NCI-H187 (cell line): ENCODE measurements at places on chromosomes 5 and 9.

DNA sequence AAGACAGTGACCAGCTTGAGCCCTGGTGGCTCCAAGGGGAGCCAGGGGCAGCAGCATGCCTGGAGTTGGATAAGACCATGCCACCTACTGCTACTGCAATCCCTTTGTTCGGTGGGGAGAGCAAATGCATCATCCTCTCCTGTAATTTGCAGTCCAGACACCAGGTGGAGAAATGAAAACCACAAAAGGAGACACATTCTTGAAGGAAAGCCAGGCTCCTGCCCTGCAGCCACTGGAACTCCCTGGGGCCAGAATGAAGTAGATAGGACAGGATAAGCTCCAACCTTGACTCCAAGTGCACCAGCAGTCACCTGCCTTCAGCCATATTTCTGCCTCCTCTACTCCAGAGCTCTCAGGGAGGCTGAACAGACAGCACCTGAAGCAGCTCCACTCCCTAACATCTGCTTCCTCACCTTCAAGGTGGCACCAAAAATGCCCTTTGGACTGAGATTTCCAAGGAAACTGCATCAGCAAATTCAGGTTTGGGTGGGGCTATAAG lies 65.1 kb upstream of the IQGAP2 start:
- DNase-seq = no peak

DNA sequence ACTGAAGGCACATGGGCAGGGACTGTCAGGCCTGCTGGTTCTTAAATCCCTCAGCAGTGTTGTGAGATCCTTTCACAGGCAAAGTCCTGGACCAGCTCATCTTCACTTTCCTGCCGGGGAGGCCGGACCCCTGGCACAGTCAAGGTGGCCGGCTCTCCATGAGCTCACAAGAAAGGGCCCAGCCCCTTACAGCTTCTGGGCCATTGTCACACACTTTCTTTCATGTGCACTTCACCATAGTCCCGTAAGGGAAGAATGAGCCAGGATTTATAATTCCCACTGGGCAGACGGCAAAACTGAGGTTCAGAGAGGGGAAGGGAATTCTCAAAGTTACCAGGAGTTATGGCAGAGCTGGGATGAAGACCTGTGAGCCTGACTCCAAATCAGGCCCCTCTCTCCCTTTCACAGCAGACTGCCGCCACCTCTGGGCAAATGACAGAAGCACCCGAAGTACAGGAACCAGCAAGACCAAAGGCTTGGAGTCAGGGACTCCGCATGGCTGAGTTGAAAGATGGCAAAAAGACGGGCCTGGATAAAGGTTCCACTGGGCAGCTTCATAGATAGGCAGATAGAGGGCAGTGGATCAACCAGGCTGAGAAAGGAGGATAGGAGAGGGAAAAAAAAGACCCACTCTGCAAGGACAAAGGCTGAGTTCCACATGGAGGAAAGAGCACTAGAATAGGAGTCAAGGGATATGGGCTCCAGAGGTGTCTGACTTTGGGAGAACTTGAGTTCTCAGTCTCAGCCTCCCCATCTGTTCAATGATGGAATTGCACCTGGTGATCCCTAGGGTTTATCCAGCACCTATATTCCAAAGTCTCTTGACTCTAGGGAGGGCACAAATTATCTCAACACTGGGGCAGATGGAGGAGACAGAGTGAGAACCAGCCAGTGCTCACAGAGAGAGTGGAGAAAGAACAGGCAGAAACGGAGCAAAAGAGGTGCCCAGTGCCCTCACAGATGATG lies 128.7 kb downstream of the PAX5 start:
- no peak for DNase-seq

- no peak for DNase-seq
Observed at GRCh38 chr9:119349351-119349825, 19.8 kb downstream of the BRINP1 start.

GRCh38 chr5:34941936-34942335 lies 12.6 kb downstream of the DNAJC21 start:
- DNase-seq = no peak

- no peak for DNase-seq
Observed at GRCh38 chr5:116982035-116982434, 407.4 kb upstream of the SEMA6A start.

GRCh38 chr9:81782313-81782995 lies 93.1 kb upstream of the TLE1 start:
- DNase-seq = no peak

DNA sequence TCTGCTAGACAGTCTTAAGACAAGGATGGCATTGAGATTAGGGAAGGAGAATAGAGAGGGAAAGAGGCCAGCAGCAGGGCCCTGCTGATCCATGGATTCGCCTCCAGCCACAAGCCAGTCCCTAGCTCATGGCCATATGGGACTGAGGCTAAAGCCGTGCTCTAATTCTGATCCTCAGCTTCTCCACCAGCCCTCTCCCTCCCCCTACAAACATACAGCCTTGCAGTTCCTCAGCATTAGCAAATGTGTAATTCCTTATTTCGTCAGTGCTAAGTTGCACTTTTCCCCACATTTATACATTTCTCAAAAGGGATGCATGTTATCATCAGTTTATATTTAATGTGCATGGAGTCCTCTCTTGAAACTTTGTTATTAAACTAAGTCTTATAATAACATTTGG lies 34.8 kb downstream of the ZNF462 start:
- DNase-seq = no peak

- DNase-seq = no peak
Observed at GRCh38 chr9:121189006-121189405, 12.7 kb downstream of the RAB14 start.

DNA sequence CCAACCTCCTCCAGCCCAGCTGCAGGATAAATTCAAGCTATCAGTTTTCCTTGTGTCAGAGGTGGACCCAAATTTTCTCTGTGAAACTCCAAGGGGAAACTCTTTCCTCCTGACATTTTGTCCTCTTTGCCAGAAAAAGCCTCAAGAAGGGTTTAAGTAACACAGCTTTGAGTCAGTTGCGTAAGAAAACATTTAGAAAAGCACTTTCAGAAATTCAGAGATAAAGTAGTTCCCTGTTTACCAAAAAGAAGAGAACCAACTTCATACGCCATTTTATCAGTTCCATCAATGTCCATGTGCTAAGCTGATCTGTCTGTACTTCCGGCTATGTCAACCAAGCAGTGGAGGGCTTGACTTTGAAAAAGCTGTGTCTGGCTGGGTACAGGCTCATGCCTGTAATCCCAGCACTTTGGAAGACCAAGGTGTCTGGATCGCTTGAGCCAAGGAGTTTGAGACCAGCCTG lies 19.9 kb upstream of the SUSD1 start:
- DNase-seq = no peak

DNA sequence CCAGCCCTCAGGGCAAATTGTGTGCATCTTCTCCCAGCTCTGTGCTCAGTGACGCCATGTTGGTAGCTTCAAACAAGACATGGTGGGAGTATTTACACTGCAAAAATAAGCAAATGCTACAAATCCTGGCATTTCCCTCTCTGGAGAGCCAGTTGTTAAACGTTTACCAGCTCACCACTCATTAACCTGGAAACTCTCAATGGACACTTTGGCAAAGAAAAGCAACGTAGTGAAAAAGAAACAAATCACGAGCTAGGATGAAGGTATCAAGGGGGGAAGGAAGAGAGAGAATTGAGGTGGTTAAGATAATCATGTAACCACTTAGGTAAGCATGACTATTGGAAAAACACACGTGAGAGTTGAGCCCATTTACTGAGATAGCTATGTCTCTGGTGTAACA lies 72.5 kb downstream of the MRPS30 start:
- no peak for DNase-seq

DNA sequence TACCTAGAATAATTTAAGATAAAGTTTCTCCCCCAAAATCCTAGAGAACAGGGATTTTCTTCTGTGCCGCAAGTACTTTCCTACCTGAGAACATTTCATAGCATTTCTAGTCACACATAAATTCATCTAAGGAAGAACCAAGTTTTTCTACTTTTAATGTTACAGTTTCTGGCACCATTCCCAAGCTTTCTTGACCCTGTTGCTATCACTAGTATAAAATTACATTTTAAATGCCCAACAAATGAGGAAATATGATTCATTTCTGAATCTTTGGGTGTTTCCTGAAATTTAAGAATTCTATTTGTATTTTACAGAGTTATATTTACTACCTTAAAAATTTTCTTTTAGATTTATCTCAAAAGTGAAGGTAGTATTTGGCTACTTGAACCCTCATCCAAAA lies 137.8 kb downstream of the LPAR1 start:
- no peak for DNase-seq

- no peak for DNase-seq
Observed at GRCh38 chr5:79544131-79544530, 30.2 kb upstream of the HOMER1 start.

DNA sequence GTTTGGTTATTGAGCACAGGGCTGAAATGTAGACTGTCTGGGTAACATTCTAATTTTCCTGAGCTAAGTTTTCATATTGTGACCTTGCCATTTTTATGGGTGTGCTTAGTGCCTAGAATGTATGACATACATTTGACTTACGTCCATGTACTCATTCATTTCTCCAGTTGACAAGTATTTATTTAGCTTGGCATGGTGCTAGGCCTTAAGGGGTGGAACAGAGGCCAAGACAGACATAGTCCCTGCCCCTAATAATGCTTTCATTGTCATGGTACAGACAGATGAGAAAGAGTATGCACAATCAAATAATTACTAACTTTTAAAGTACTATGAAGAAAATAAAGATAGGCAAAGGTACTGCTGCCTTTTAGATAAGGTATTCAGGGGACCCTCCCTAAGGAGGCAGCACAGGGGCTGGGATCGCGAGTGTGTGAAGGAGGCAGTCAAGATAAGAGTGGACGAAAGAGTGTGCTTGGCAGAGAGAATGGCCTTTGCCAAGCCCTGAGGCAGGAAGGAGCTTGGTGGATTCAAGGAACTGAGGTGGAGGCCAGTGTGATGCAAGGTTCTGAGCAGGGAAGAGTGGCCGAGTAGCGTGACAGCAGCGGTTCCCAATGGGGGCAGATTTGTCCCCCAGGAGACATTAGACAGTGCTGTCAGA lies 128.0 kb downstream of the PIP5K1B start:
- DNase-seq = no peak

DNA sequence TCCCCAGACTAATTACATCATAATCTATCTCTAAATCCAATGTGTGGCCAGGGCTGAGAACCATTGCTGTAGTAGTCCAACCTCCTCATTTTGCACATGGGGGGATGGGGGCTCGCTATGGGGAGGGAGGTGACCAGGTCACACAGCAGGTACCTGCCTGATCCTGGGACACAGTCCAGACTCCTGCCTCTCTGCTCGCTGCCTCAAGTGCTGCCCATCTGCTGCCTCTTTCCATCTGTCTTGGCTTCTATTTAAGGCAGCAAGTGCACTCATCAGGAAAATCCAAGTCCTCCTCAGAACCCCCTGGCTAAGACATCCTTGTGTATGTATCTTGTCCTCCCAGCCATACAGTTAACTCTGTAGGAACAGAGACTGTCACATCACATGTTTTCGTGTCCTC lies 57.7 kb upstream of the FRRS1L start:
- no peak for DNase-seq

GRCh38 chr5:135133181-135133580 lies 99.2 kb upstream of the PITX1 start:
- no peak for DNase-seq

- no peak for DNase-seq
Observed at GRCh38 chr5:20050262-20050661, 62.3 kb upstream of the CDH18 start.

GRCh38 chr9:74125941-74126340 lies 371.2 kb upstream of the RORB start:
- no peak for DNase-seq

DNA sequence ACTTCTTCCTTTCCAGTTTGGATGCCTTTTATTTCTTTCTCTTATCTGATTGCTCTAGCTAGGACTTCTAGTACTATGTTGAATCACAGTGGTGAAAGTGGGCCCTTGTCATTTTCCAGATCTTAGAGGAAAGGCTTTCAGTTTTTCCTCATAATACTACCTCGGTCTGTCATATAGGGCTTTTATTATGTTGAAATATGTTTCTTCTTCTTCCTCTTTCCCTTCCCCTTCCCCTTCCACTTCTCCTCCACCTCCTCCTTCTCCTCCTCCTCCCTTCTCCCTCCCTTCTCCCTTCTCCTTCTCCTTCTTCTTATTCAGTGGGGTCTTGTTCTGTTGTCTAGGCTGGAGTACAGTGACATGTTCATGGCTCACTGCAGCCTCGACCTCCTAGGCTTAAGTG lies 9.2 kb upstream of the TERT start:
- DNase-seq = no peak

GRCh38 chr5:28822071-28822470 lies 1783.7 kb upstream of the CDH9 start:
- no peak for DNase-seq

- DNase-seq = no peak
Observed at GRCh38 chr5:122473941-122474340, 161.9 kb downstream of the SNCAIP start.

GRCh38 chr9:112866662-112867274 lies 23.9 kb downstream of the SLC46A2 start:
- no peak for DNase-seq

DNA sequence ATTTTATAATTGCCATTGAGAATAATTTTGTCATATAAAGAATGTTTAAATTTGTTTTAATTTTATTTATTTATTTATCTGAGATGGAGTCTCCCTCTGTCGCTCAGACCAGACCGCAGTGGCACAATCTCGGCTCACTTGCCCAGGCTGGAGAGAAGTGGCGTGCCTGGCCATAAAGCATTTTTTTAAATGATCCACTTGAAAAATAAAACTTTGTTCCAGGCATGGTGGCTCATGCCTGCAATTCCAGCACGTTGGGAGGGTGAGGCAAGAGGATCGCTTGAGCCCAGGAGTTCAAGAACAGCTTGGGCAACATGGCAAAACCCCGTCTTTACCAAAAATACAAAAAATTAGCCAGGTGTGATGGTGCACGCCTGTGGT lies 2.1 kb upstream of the SIT1 start:
- no peak for DNase-seq

DNA sequence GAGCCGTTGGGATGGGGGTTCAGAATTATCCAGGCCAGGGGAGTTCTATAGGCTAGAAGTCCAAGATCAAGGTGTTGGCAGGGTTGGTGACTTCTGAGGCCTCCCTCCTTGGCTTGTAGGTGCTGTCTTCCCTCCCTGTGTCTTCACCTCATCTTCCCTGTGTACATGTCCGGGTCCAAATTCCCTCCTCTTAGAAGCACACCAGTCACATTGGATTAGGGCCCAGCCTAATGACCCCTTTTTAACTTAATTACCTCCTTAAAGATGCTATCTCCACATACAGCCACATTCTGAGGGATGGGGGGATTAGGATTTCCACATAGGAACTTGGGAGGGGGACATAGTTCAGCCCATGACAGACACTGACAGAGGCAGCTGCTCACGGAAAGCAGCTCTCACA lies 12.1 kb downstream of the LRSAM1 start:
- no peak for DNase-seq

GRCh38 chr5:65768723-65769346 lies 46.8 kb downstream of the NLN start:
- DNase-seq = no peak
